NCI-H345 (cell line): ENCODE measurements at places on chromosomes 2 and 18.

DNA sequence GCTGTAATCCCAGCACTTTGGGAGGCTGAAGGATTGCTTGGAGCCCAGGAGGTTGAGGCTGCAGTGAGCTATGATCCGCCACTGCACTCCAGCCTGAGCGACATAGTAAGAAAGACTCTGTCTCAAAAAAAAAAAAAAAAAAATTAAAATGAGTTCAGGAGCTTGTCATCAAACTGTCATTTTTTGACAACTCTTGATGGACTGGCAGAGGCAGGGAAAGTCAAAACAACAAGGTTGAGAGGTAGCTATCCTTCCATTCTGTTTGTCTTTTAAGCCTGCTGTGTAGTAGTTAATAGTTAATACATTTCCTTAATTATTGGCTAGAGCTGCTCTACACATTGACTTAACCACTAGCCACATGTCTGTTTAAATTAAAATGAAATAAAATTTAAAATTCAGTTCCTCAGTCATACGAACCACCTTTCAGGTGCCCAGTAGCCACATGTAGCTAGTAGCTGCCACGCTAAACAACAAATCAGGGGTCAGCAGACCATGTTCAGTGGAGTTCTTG, 22.7 kb downstream of the DPYSL5 start:
- no peak for DNase-seq

DNA sequence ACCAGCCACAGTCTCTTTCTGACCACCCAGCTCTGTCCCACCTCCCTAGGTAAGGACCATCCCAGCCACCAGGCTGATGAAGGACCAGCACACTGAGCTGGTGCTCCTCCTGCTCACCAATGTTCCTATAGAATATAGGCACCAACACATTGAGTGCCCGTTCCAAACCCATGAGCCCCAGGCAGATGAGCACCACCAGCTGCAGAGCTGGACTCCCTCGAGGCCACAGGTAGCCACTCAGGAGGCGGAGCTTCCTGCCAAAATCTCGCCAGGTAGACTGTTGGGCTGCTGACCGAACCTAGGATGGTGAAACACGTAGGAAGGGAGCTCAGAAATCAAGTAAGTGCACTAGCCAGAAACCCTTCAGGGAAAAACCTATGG, 2.2 kb downstream of the ABCB6 start:
- DNase-seq: no peak

- peak; percentile 47 for DNase-seq
Measured at GRCh38 chr18:68660354-68661183, 54.3 kb downstream of the TMX3 start.

DNA sequence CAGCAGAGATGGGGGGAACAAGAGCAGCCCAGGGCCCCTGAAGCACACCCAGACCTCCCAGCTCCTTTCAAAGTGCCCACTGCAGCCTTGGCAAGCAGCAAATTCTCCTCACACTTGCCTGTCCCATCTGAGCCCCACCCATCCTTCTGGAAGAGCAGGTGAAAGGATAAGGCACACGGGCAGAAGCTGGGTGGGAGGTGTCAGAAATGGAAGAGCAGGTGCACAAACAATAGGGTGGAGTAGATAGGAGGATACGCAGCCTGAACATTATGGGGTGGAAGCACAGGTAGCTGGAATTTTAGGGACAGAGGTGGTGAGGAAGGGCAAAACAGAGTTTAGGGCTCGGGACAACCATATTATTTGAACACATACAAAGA, 69.2 kb downstream of the TNS1 start:
- DNase-seq: peak; percentile 79

DNA sequence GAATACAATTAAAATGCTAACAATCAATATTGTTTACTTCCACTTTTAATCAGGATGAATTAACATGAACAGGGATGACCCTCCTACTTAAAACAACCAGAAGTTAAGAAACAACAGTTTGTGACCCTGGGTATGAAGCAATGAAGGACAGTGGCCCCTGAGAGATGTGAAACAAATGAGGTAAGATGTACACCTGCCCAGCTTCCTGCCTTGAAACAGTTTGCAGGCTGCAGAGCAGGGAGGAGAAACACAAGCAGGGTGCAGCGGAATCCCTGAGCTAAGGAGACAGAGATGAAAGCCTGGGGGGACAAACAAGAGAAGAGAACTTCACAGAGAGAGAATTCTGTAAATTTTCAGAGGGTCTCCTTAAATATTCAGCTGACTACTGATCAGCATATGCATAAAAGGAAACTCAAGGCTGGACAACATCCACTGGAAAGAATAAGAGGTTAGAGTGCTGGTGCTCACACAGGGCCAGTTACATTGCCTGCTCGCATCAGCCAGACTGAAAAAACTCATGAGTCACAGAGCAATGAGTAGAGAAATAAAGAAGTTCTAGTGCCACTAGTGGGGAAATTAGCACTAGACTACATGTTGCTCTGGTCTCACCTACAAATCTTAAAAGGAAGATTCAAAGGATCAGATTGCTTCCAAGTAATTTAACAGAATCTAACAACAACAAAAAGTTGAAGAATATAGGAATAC, 106.4 kb downstream of the PID1 start:
- DNase-seq: no peak

DNA sequence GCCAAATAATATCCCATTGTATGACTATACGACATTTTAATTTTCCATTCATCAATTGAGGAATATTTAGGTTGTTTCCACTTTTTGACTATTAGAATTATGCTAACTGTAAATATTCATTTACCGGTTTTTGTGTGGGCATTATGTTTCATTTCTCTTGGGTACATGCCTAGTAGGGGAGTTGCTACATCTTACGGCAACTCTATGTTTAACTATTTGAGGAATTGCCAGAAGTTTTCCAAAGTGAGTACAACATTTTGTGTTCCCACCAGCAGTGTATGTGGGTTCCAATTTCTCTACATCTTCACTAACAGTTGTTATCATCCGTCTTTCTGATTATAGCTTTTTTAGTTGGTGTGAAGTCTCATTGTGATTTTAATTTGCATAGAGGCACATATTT, 1.6 kb upstream of the KDSR start:
- DNase-seq: no peak

- DNase-seq: peak; percentile 65
Measured at GRCh38 chr2:58428096-58429013, 187.2 kb upstream of the FANCL start.
